ENCODE measurements at places on chromosomes 1 and 21.

DNA sequence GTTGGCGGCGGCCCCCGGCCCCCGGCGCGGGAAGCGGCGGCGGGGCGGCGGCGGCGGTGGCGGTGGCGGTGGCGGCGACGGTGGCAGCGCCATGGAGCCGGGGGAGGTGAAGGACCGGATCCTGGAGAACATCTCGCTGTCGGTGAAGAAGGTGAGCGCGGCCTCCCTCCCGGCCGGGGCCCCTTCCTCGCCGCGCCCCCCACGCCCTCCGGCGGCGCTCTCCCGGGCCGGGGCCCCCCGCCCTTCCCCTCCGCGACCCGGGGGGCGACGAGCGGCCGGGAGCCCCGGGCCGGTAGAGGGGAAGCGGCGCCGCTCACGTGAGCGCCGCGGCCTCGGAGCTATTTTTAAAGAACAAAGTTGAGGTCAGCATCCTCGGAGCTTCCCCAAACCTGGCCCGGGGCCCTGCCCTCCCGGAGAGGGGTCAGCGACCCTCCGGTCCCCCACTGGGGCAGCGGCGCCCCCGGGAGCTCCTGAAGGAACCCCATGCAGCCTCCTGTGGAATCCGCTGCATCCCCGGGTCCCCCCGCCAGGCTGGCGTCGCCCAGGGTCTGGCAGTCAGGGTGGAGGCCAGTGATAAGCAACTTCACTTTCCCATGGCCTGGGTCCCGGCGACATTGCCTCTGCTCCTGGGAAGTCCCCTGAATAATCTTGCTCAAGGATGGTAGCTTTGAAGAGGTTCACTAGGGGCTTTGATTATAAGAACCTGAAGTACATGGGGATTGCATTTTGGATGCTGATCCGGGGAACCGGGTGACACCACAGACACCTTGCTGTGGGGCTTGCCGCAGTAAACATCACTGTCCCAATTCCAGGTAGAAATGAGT is 560 bp downstream of the PLEKHM2 start:
- peaks cover 69% of the 10 kb centered on the region for H3K4me1 ChIP-seq
- H3K36me3 ChIP-seq, result no peaks in the 10 kb centered on the region
- peak overlapping the region; percentile 92 for H3K4me3 ChIP-seq
- DNase-seq, result peak; percentile 49
- peak overlapping the region; percentile 98 for H3K27ac ChIP-seq

- peaks cover under 1% of the 10 kb centered on the region for H3K4me1 ChIP-seq
- H3K27ac ChIP-seq, result no peak overlapping the region
- no peaks in the 10 kb centered on the region for H3K36me3 ChIP-seq
- no peak for DNase-seq
- no peaks in the 10 kb centered on the region for H3K27me3 ChIP-seq
Observed at GRCh38 chr1:44079566-44079965, 39.1 kb upstream of the KLF17 start.

DNA sequence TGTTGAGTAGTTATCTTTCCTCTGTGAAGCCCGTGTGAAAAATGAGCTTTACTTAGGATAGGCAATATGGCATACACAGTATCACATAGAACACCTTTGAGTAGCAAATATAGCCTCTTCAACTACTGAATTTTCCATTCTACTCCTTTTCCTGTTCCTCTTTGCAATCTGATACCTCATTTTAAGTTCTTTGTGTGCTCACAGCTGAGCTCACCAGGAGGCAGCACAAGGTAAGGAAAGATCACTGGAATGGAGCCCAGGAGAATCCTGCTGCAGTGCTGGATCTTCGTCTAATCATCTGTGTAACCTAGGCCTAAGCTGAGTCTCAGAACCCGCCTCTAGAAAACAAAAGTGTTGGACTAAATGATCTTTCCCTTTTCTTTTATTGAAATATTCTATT is 171.0 kb downstream of the LRRC40 start:
- no peak for DNase-seq
- H3K4me3 ChIP-seq, result no peak overlapping the region
- no peaks in the 10 kb centered on the region for H3K36me3 ChIP-seq
- peaks cover 9% of the 10 kb centered on the region for H3K4me1 ChIP-seq

GRCh38 chr1:1763657-1764621 is 14.3 kb downstream of the NADK start:
- no peaks in the 10 kb centered on the region for H3K27me3 ChIP-seq
- no peak for DNase-seq
- no peak overlapping the region for H3K4me3 ChIP-seq
- peaks cover 4% of the 10 kb centered on the region for H3K36me3 ChIP-seq
- no peak overlapping the region for H3K27ac ChIP-seq

DNA sequence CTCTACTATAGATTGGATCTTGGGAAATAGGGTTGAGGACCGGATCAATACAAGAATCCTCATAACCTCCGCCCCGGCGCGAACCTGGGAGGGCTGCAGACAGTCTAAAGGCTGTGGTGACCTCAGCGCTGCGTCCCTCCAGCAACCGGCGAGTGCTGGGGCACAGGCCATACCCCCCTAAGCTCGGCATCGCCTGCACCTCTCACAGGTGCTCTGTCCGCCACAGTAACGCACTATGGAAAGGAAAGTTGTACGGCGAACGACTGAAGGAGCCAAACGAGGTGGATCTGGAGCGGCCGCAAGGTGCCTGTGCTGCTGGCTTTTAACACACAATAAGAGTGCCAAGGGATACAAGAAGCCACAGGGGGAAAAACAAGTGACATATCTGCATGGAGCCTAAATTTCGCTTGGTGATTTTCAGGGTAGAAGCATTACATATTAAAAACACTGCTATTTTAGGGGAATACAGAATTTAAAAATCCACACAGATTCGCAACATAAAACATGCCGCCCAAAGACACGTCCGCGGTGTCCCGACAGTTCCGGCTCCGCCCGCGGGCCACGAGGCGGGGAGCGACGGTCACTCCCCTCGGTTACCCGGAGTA is 1.4 kb upstream of the RBM15 start:
- no peak overlapping the region for H3K27ac ChIP-seq
- no peaks in the 10 kb centered on the region for H3K27me3 ChIP-seq
- no peaks in the 10 kb centered on the region for H3K36me3 ChIP-seq
- H3K4me3 ChIP-seq, result no peak overlapping the region
- H3K4me1 ChIP-seq, result peaks cover 37% of the 10 kb centered on the region
- no peak for DNase-seq

DNA sequence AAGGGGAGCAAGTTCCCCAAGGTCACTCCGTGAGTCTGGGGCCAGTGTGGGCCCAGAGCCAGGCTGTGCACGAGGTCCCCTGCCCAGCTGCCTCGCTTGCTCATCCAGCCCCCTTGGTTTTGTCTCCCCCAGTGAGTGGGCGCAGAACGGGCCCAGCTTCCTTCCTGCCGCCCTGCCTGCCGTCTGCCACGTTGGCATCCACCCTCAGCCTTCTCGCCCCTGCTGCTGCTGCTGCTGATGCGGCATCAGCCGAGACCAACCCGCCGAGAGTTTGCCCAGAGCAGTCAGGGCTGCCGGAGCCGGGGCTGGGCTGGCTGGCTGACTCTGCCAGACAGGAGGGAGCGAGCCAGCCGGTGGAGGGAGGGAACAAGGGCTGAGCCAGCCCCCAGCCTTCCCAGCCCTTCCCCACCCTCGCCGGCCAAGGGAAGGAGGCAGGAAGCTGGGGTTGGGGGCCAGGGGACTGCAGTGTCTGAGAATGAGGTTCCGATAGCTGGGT is 31.4 kb upstream of the WASF2 start:
- no peaks in the 10 kb centered on the region for H3K36me3 ChIP-seq
- H3K4me3 ChIP-seq, result peak overlapping the region; percentile 60
- H3K27me3 ChIP-seq, result no peaks in the 10 kb centered on the region
- H3K4me1 ChIP-seq, result peaks cover 60% of the 10 kb centered on the region

GRCh38 chr1:59769736-59770095 is 45.0 kb upstream of the HOOK1 start:
- DNase-seq, result no peak
- no peak overlapping the region for H3K4me3 ChIP-seq
- H3K36me3 ChIP-seq, result no peaks in the 10 kb centered on the region
- no peaks in the 10 kb centered on the region for H3K27me3 ChIP-seq

DNA sequence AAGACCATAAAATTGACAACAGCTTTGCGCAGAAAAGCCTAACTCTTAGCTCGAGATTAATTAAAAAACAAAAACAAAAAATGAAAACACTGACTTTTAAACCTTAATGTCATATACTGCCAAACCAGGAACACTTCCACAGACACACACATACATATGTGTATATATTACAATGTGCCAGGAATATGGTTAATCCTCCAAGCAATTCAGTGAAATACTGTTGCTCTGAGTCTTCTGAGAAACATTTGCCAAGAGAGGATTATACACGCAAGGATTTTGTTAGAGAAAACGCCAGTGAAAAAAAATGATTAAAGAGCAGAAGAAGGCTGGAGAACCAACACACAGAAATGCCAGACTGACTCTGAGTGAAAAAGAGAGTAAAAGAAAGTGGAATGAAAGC is 116.7 kb upstream of the CHRM3 start:
- H3K4me3 ChIP-seq, result no peak overlapping the region
- H3K27me3 ChIP-seq, result no peaks in the 10 kb centered on the region
- H3K36me3 ChIP-seq, result no peaks in the 10 kb centered on the region
- no peak for DNase-seq

GRCh38 chr1:201665036-201665435 is 126.1 kb downstream of the NAV1 start:
- no peak overlapping the region for H3K27ac ChIP-seq
- DNase-seq, result no peak
- no peaks in the 10 kb centered on the region for H3K36me3 ChIP-seq
- H3K4me3 ChIP-seq, result no peak overlapping the region
- no peaks in the 10 kb centered on the region for H3K4me1 ChIP-seq
- H3K27me3 ChIP-seq, result peaks cover 23% of the 10 kb centered on the region

GRCh38 chr1:152112101-152112884 is 3.0 kb downstream of the TCHH start:
- DNase-seq, result no peak
- no peaks in the 10 kb centered on the region for H3K4me1 ChIP-seq
- no peak overlapping the region for H3K27ac ChIP-seq
- H3K36me3 ChIP-seq, result no peaks in the 10 kb centered on the region

- H3K4me1 ChIP-seq, result peaks cover 5% of the 10 kb centered on the region
- H3K27me3 ChIP-seq, result peaks cover 29% of the 10 kb centered on the region
- H3K27ac ChIP-seq, result peak overlapping the region; percentile 18
- H3K36me3 ChIP-seq, result no peaks in the 10 kb centered on the region
- no peak for DNase-seq
Observed at GRCh38 chr1:37242501-37242900, 208.2 kb upstream of the GRIK3 start.

GRCh38 chr1:236307435-236307834 is 25.7 kb upstream of the ERO1B start:
- H3K27ac ChIP-seq, result no peak overlapping the region
- no peak overlapping the region for H3K4me3 ChIP-seq
- no peaks in the 10 kb centered on the region for H3K36me3 ChIP-seq
- H3K27me3 ChIP-seq, result no peaks in the 10 kb centered on the region

- H3K27ac ChIP-seq, result no peak overlapping the region
- H3K4me1 ChIP-seq, result peaks cover 4% of the 10 kb centered on the region
- no peaks in the 10 kb centered on the region for H3K27me3 ChIP-seq
- peaks cover 15% of the 10 kb centered on the region for H3K36me3 ChIP-seq
- H3K4me3 ChIP-seq, result no peak overlapping the region
Observed at GRCh38 chr1:25954282-25954938, 43.5 kb downstream of the PAFAH2 start.

GRCh38 chr21:33096426-33096825 is 26.5 kb downstream of the OLIG1 start:
- peaks cover 7% of the 10 kb centered on the region for H3K27me3 ChIP-seq
- H3K4me1 ChIP-seq, result peaks cover 9% of the 10 kb centered on the region
- no peak overlapping the region for H3K27ac ChIP-seq
- DNase-seq, result no peak

GRCh38 chr1:29607236-29607635 is 370.9 kb downstream of the PTPRU start:
- H3K4me3 ChIP-seq, result no peak overlapping the region
- no peak overlapping the region for H3K27ac ChIP-seq
- no peaks in the 10 kb centered on the region for H3K4me1 ChIP-seq
- no peaks in the 10 kb centered on the region for H3K36me3 ChIP-seq

DNA sequence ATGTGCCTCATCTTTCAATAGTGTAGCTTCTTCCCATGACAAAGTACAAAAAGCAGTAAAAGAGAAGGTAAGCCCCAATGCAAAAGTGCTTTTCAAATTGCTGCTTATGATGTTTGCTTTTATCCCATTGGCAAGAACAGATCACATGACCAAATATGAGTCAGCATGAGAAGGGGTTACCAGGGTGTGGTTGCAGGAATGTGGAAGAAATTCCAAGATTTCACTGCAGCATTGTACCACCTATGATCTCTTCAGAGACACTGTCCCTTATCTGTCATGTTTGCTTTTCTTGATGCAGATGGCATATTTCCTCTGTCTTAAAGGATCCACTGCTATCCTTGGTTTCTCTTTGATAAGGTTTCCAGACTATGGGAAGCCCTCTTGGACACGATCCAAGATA is 1006.9 kb upstream of the PRMT6 start:
- H3K4me3 ChIP-seq, result no peak overlapping the region
- DNase-seq, result no peak
- no peaks in the 10 kb centered on the region for H3K4me1 ChIP-seq
- no peak overlapping the region for H3K27ac ChIP-seq

- H3K27ac ChIP-seq, result no peak overlapping the region
- H3K4me1 ChIP-seq, result no peaks in the 10 kb centered on the region
- H3K36me3 ChIP-seq, result no peaks in the 10 kb centered on the region
- H3K4me3 ChIP-seq, result no peak overlapping the region
Observed at GRCh38 chr1:1937549-1938275, 18.6 kb upstream of the TMEM52 start.

DNA sequence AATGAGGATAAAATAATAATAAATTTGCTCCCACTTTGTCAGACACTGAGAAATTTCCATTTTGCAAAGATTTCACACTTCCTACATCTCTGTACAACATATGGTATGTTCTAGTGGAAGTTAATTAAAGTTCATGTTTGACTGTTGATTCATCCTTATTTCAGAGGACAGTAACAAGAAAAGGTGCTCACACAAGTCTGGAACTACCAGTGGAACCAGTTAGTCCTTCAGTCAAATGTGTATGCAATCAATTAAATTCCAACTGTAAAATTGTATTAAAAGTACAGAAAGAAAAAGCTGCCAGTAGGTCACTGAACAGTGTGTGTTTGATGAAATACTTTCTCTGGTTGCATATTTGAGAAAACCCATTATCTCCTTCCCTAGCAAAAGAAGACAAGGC is 496.0 kb upstream of the PKN2 start:
- no peaks in the 10 kb centered on the region for H3K36me3 ChIP-seq
- H3K4me1 ChIP-seq, result peaks cover 42% of the 10 kb centered on the region
- DNase-seq, result no peak
- H3K27ac ChIP-seq, result no peak overlapping the region
- no peaks in the 10 kb centered on the region for H3K27me3 ChIP-seq
- H3K4me3 ChIP-seq, result no peak overlapping the region

GRCh38 chr1:16267690-16268180 is 30.8 kb upstream of the CPLANE2 start:
- H3K36me3 ChIP-seq, result peaks cover 13% of the 10 kb centered on the region
- H3K4me1 ChIP-seq, result peaks cover 24% of the 10 kb centered on the region
- H3K4me3 ChIP-seq, result no peak overlapping the region
- no peaks in the 10 kb centered on the region for H3K27me3 ChIP-seq
- DNase-seq, result no peak
